ENCODE measurements at places on chromosomes 2 and 18. TPM values are rescaled to one million over a fixed set of nuclear protein-coding genes. Genes with fewer than 3 reads are reported as not detected.

Gene LIMS4
- not detected for total RNA-seq

DNA sequence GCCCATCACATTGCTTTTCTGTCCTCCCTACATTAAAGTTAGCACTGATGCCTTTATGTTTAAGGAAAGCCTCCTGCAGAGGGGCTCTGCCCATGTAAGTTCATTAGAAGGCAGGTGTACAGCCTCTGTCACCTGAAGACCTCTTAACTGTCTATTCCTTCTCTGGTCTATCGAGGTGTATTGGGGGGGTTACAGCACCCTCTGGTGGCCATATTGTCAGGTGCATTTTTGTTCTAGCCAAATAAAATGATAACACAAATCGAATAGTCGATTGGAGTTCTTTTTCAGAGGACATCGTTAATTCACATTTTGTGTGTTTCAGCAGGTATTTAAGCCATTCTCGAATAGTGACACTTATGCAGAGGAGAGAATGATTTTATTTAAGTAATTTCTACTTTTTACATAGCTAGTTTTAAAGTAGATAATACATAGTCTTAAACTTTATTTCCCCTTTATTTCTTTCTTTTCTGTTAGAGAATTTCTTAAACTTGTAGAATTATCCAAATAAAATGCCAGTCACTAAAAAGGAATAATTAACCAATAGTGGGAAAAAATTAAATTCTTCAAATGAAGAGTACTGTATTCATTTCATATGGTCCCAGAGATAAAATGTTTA lies 136.8 kb downstream of the NEDD4L start:
- no peaks in the 10 kb centered on the region for H3K27me3 ChIP-seq
- DNase-seq, result no peak
- H3K27ac ChIP-seq, result no peak overlapping the region

Gene LYG2
- total RNA-seq, result not detected

GRCh38 chr18:70503060-70503459 lies 214.2 kb downstream of the SOCS6 start:
- no peaks in the 10 kb centered on the region for H3K4me1 ChIP-seq
- no peak for DNase-seq
- H3K27me3 ChIP-seq, result no peaks in the 10 kb centered on the region
- no peak overlapping the region for H3K4me3 ChIP-seq
- H3K36me3 ChIP-seq, result no peaks in the 10 kb centered on the region
- H3K27ac ChIP-seq, result no peak overlapping the region

GRCh38 chr2:146572598-146572997 lies 1272.2 kb upstream of the ACVR2A start:
- no peak overlapping the region for H3K27ac ChIP-seq
- H3K36me3 ChIP-seq, result no peaks in the 10 kb centered on the region
- H3K4me3 ChIP-seq, result no peak overlapping the region
- no peak for DNase-seq

Gene C2orf76
- total RNA-seq, result 3.5 TPM

Gene AKAIN1
- 0.99 TPM for total RNA-seq

Gene SLC40A1
- total RNA-seq, result 113 TPM

Gene FAM136A
- 19.8 TPM for total RNA-seq

Gene HMSD
- not detected for total RNA-seq

GRCh38 chr2:33291278-33292013 lies 185.0 kb upstream of the RASGRP3 start:
- DNase-seq, result no peak
- H3K4me1 ChIP-seq, result peaks cover 14% of the 10 kb centered on the region
- peak overlapping the region; percentile 6 for H3K27ac ChIP-seq
- no peaks in the 10 kb centered on the region for H3K27me3 ChIP-seq

DNA sequence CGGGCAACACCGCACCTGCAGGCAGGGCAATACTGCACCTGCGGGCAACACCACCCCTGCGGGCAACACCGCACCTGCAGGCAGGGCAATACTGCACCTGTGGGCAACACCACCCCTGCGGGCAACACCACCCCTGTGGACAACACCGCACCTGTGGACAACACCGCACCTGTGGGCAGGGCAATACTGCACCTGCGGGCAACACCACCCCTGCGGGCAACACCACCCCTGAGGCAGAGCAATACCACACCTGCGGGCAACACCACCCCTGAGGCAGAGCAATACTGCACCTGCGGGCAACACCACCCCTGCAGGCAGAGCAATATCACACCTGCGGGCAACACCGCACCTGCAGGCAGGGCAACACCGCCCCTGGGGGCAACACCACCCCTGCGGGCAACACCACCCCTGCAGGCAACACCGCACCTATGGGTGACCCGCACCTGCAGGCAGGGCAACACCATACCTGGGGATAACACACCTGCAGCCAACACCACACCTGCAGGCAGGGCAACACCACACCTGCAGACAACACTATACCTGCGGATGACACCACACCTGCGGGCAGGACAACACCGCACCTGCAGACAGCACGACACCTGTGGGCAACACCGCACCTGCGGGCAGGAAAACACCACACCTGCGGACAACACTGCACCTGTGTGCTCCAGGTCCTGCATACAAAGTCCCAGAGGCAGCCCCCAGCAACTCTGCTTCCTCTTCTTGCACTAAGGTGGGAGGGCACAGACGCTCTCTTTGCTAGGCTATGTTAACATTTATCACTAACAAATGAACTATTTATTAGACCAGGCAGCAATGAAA lies 57.7 kb downstream of the EIPR1 start:
- H3K4me3 ChIP-seq, result no peak overlapping the region
- H3K36me3 ChIP-seq, result no peaks in the 10 kb centered on the region
- no peak overlapping the region for H3K27ac ChIP-seq
- no peak for DNase-seq
- H3K4me1 ChIP-seq, result peaks cover 12% of the 10 kb centered on the region

Gene IL1RN
- 35.2 TPM for total RNA-seq

Gene TMEM247
- not detected for total RNA-seq

Gene HTR2B
- 0.09 TPM for total RNA-seq

Gene IGFBP5
- total RNA-seq, result 33.7 TPM

- H3K4me1 ChIP-seq, result peaks cover 3% of the 10 kb centered on the region
These were observed 68.4 kb downstream of the BCL11A start for GRCh38 chr2:60485055-60485454.
